Activated CD4-positive, CD25-positive, alpha-beta regulatory T cell treated with anti-CD3 and anti-CD28 coated beads, Interleukin-2, amount 50 U/mL, for 24 hours (primary cell): ENCODE measurements at places on chromosomes 1 and 21.

DNA sequence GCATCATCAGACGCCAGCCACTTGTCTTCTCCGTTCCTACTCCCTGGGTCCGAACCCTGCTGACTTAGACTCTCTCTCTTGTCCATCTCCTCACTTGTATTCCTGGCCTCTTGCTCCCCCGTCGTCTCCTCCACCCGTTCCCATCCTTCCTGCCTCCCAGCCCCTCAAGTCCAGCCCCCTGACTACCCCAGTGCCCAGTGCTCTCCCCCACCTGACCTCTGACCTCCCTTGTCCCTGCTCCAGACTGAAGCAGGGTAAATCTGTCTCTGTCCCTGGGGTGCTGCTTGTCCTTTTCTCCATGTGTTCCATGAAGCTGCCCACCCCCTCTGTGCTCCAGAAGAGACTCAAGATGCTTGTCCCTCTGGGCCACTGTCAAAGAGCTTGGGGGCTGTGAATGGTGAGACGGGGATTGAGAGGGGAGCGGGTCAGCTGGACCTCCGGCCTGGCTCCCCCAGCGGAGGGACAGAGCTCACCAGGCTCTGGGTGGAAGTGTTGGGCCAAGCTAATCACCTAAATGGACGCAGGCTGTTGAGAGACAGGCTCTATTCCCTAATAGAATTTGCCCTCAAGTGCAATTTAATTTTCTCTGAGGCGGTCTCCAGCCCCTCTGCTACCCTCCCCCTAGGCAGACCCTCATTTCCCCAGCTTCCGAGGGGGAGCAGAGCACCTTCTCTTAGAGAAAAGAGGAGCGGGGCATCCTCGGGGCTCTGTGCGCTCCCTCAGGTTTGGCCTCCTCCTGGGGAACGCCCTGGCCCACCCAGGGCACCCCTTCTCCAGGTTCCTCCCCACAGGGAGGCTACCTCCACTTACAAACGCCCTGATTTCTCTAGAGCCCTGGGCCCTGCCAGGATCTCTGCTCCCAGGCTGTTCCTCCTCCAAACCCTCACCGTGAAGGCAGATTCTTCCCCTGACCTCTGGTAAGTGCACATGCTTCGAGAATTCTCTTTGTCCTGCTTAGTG, 11.0 kb upstream of the LHX4 start:
- no peak for ATAC-seq

DNA sequence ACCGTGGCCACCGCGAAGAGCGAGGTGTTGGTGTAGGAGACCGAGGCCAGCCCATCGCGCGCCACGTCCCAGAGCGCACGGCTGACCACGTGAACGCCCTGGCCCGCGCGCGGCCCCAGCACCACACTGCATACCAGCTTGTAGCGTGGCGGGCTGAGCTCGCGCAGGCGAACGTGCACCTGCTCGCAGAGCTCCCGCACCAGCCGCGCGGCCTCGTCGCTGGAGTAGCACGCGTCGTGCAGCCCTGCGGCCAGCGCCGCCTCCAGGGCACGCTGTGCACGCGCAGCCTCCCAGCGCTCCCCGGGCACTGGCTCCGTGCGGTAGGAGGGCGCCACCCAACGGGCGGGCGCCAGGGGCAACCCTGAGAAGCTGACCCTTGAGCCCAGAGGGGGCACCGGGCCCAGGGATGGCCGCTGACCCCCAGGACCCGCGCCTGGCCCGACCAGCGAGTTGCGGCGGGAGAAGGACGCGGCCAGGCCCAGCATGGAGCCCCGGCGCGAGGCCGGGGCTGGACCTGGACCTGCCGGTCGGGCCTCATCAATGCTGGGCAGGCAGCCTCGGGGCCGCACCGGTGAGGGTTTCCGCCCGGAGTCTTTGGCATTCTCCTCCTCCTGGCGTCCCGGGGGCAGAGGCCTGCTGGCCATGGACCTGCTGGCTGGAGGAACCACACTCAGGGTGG, 987 bp downstream of the DYNLT4 start:
- ATAC-seq = no peak

- no peak for ATAC-seq
These were observed 59.5 kb upstream of the TLR5 start for GRCh38 chr1:223202376-223203033.

- no peak for ATAC-seq
These were observed 5.5 kb downstream of the MFSD2A start for GRCh38 chr1:39960431-39960958.

DNA sequence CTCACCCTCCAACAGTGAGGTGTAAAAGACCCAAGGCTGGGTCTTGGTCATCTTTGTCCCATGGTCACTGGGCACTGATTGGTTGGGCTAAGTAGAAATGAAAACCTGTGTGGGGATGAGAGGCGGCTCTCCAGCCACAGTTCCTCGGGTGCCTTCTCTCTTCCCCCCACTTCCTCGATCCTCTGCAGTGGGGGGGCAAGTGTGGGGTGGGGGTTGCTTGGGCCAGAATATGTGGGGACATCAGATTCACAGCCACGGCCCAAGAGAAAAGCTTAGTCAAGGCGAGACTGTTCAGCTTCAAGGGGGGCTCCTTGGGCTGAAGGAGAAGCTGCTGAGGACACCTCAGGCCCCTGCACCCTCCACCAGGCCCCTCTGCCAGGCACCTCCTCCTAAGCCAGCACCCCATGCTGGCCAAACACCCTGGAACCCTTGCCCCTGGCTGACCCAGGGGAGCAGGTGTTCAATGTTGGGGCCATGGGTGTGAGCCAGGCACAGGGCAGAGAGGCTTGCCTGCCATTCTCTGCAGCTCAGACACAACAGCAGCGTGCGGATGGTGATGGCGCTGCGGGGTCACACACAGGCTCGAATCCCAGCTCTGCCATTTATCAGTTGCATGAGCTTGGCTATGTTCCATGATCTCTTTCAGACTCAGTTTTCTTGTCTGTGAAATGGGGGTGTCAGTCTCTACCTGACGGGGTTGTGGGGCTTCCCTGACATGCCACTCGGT, 21.0 kb upstream of the TNFRSF1B start:
- no peak for ATAC-seq

DNA sequence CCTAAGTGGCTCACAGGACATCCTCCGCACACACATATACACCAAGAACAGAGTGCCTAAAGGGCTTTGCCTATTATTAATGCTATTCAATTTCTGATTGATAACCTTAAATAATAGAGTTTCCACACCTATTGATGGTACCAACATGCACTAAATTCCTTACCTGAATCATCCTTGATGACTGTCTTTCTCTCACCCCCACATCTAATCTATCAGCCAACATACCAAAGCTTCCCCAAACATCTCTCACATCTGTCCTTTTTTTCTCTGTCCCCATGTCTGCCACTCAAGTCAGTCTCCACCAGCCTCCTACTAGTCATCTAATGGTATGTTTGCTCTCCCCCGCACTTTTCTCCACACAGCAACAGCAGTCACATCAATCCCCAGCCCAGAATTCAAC, 174.4 kb downstream of the DSCAM start:
- no peak for ATAC-seq

DNA sequence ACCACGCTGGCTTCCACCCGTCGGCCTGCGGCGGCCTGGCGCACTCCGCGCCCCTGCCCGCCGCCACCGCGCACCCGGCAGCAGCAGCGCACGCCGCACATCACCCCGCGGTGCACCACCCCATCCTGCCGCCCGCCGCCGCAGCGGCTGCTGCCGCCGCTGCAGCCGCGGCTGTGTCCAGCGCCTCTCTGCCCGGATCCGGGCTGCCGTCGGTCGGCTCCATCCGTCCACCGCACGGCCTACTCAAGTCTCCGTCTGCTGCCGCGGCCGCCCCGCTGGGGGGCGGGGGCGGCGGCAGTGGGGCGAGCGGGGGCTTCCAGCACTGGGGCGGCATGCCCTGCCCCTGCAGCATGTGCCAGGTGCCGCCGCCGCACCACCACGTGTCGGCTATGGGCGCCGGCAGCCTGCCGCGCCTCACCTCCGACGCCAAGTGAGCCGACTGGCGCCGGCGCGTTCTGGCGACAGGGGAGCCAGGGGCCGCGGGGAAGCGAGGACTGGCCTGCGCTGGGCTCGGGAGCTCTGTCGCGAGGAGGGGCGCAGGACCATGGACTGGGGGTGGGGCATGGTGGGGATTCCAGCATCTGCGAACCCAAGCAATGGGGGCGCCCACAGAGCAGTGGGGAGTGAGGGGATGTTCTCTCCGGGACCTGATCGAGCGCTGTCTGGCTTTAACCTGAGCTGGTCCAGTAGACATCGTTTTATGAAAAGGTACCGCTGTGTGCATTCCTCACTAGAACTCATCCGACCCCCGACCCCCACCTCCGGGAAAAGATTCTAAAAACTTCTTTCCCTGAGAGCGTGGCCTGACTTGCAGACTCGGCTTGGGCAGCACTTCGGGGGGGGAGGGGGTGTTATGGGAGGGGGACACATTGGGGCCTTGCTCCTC, 1.9 kb downstream of the OLIG2 start:
- no peak for ATAC-seq

- no peak for ATAC-seq
These were observed 16.6 kb downstream of the AGO3 start for GRCh38 chr1:35947547-35947946.
